ENCODE measurements at places on chromosomes 5 and 9.

- DNase-seq: no peak
These were observed 11.6 kb downstream of the WHRN start for GRCh38 chr9:114493521-114494184.

GRCh38 chr5:158471535-158471924 is 612.6 kb upstream of the CLINT1 start:
- no peak for DNase-seq

GRCh38 chr5:138659561-138659960 is 84.4 kb upstream of the HSPA9 start:
- DNase-seq: no peak

DNA sequence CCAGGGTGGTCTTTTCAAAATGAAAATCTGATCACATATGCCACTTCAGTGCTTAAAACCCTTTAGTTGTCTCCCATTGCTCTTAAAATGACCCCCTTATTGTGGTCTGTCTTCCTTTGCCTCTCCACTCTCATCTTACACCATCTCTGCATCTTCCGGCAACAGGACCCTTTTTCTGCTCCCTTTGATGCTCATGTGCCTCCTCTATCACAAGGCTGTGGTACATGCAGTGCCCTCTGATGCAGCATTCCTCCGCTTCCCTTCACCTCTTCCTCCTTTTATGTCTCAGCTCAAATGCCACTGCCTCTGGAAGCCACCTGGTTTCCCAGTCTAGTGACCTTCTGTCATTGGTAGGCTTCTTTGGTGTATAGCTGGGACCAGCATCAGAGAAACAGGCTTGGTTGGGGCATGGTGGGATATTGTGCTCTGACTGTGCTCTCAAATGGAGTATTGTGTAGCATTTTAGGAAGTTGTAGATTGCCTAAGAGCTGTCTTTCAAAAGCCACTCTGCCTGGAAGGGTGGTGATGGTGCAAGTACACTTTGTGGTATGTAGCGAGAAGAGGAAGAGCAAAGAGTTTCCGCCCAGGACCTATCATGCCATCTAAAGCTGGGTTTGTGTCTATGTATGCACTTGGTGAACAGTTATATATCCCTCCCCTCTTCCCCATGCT is 28.1 kb downstream of the ARHGAP26 start:
- no peak for DNase-seq

DNA sequence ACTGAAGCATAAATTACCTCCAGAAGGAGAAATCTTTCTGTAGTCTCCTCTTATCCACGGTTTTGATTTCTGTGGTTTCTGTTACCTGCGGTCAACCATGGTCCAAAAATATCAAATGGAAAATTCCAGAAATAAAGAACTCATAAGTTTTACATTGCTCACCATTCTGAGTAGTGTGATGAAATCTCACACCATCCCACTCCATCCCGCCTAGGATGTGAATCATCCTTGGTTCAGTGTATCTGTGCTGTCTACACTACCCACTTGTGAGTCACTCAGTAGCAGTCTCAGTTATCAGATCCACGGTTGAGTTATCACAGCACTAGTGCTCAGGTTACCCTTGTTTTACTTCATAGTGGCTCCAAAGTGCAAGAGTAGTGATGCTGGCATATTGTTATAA is 371.2 kb downstream of the NFIB start:
- no peak for DNase-seq

GRCh38 chr5:100043475-100043874 is 491.7 kb upstream of the FAM174A start:
- DNase-seq: no peak

DNA sequence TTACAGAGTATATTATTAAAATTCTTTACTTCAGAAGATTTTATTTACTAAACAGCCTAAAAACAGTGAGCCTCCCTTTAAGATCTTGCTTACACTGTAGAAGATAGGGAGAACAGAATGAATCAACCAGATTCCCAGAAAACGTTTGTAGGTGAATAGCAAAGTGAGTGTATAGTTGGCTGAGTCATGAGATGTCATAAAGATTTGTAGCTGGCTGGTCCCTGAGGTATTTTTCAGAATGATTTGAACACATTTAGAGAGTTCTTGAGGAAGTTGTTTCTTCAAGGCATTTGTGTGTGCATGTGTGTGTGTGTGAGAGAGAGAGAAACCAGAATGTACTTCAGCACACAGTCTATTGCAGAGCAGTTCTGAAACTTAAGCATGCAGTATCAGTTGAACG is 159.4 kb upstream of the PRR16 start:
- no peak for DNase-seq

- no peak for DNase-seq
These were observed 235.5 kb upstream of the ACTBL2 start for GRCh38 chr5:57718155-57718554.

DNA sequence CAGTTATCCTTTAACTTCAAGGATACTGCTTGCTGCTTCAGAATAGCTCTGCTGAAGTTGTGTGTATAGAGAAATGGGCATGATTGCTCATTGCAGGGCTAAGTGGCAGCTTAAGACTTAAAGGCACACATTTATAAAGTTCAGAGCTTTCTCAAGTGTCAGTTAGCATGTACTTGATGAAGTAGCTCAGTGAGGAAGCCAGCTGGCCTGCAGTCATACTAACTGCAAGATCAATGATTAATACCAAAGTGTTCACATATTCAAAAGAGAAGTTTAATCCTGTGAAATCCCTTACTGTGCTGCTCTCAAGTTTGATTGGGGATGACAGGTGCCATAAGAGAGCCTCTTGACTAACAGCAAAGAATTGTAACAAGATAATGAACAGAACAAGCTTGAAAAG is 483.4 kb upstream of the NUDT12 start:
- no peak for DNase-seq

DNA sequence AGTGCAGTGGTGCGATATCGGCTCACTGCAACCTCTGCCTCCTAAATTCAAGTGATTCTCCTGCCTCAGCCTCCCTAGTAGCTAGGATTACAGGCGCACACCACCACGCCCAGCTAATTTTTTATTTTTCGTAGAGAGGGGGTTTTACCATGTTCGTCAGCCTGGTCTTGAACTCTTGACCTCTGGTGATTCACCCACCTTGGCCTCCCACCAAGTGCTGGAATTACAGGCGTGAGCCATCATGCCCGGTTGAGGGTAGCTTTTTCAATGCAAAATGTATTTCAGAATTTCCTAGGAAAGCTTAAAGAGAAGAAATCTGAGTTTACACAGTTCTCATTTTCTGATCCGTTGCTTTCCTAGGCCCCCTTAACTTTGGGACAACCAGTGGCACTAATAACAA is 15.7 kb downstream of the BDP1 start:
- no peak for DNase-seq

DNA sequence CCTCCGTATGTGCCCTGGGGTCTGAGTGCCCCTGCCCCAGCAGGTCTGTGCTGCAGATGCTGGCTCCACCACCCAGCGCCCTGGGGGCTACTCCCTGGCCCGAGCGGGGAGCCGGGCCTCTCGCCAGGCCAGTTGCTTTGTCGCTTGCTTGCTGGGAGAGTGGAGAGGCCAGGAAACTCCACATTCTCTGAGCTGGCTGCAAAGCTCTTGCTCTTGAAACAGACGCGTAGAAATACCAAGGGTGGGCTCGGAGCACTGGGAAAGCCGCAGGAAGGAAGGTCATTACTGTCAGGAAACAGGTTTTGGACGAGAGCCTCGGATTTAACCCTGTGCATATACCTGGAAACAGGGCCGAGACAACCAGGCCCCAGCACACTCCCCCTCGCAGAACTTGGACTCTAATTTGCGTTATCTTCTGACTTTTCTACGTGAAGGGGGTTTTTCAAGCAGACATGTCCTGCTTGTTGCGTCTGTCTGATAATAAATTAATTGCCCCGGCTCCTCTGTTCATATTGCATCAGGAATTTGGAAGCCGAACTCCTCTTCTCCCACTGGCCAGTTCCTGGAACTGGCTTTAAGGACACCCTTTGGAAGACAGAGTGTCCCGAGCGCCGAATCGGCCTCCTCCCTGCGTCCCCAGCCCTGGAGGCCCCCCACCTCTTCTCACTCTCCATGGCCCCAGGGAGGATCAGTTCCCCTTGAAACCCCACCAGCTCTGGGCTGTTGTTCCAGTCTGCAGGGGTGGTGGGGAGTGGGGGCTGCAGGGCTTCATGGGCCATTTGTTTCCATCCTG is 11.2 kb downstream of the ADAMTSL2 start:
- DNase-seq: no peak

DNA sequence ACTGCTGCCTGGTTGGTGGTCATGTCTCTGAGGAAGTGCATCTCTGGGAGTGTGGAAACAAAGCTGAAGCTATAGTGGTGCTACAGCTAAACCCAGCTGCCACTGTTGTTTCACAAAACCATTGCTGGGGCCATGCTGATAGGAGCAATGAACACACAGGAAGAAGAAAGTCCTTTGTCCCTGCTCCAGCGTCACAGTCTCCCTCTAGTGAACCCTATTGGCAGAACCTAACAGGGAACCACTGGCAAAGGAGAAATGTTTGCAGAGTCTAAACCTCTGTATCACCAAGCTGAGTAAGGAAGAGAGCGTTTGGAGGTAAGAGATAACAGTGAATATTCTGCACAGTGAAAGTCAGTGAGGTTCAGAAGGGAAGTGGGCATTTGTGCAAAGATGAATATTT is 244.0 kb downstream of the YTHDC2 start:
- DNase-seq: no peak

DNA sequence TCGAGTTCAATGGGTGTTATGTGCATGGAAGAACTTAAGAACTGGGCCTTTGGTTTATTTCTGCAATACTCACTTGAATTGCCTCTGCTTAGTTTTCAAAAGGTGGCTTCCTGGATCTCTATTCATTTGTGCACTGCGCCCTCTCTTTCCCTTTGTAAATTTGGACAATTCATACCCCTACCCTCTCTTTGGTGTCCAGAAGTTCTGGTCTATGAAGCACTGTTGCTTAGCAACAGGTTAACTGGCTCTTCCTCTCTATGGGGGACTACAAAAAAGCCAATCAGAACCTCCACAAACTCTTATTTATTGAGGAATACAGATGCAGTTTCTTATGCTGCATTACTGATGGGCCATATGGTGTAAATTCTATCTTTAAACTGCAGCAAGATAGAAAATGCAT is 13.5 kb upstream of the FAM120A start:
- no peak for DNase-seq

GRCh38 chr9:109652971-109653370 is 127.0 kb upstream of the PALM2AKAP2 start:
- DNase-seq: no peak

GRCh38 chr5:64145216-64145895 is 20.3 kb upstream of the RNF180 start:
- no peak for DNase-seq

Measured in NCI-H1092 treated with DMSO at 0.1 percent for 48 hours (cell line).